H9 (cell line): ENCODE measurements at places on chromosomes 16 and 17.

GRCh38 chr17:74760404-74761105 lies 12.1 kb downstream of the NHERF1 start:
- DNase-seq: no peak

DNA sequence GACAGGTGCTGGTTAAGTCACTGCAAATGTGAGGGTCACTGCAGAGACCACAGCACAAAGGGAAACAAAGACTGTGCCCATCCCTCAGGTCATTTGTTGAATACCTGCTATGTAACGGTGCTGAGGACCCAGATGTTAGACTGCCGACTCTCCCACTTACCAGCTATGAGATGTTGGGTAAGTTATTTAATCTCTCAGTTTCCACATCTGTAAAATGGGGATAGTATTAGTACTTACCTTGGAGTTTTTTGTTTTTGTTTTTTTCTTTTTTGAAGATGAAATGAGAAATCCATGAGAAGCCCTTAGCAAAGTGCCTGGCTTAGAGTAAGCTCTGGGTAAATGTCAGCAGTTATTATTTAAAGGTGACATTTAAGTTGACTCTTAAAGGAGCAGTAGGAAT lies 50.5 kb upstream of the PMFBP1 start:
- DNase-seq: no peak

- DNase-seq: no peak
Observed at GRCh38 chr17:65385726-65386125, 175.7 kb downstream of the AXIN2 start.

DNA sequence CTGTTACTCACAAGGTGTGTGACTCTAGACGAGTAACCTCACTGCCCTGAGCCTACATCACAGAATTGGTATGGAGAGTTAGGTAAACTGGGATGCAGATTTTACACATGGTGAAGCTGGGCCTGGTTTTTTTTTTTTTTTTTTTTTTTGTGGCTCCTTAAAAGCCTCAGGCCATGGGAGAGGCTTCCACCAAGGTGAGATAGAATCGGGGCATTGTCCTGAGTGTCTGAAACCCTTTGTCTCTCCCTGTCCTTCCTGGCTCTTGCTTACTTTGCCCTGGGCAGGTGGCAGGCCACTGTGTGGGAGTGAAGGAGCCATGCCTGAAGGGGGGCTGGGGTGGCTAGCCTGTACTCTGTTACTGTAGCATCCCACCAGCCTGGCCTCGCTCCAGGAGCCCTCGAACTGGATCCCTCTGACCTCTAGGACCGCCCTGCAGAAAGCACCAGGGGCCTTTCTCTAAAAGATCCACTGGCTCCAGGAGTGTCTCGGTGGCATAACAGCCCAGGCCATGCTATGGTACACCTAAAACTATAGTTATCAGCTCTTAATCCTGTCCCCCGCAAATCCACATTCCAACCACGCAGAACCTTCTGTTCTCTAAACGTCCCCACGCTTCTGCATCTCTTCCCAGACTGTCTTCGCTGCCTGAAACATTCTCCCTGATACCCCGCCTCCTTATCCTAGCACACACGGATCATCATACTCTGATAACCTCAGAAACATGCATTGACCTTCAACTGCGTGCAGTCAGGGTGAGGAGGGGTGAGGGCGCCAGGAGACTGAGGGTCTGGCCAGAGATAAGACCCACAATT lies 1.7 kb upstream of the SLC13A2 start:
- DNase-seq: no peak

DNA sequence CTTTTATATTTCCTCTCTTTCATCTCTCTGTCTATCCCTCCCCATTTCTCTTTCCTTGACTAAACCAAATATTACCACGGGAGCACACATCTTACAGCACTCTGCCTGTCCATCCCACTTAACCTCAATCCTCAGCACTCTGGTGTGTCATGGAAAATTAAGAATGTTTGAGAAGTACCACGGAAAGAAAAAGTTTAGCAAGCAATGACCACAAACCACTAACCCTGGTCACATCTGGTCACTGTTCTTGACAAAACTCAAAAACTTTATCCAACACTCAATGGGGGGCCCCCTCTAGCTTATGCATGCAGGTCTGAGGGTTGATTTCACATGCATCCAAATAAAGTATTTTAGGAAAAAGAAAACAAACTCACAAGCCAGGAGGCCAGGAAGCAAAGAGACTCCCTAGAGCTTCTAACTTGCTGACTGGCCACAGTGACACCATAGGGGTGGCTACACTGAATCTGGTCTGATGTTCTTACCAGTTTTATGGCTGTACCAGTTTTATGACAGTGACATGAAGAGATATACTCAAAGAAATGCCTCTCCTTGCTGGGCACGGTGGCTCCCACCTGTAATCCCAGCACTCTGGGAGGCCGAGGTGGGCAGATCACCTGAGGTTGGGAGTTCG lies 229.2 kb downstream of the STX8 start:
- DNase-seq: no peak
